ENCODE measurements at places on chromosomes 1 and 21.

DNA sequence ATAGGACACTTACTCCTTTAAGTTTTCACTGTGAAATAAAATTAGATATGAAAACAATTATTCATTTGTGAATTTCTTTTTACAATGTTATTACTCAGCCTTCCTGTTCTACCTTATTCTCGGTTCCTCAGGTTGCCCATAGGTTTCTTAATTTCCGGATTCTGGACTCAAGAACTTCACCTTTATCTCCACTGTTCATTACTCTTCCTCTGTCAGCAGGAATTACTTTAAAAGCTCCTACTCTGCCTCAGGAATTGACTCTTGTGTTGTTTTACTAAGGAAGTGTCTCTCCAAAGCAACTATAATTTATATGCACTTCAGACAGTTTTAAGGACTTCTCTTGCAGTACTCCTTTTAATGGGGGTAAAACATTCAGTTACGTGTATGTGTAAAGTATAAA is 123.8 kb downstream of the OSBPL9 start:
- no peak for DNase-seq

DNA sequence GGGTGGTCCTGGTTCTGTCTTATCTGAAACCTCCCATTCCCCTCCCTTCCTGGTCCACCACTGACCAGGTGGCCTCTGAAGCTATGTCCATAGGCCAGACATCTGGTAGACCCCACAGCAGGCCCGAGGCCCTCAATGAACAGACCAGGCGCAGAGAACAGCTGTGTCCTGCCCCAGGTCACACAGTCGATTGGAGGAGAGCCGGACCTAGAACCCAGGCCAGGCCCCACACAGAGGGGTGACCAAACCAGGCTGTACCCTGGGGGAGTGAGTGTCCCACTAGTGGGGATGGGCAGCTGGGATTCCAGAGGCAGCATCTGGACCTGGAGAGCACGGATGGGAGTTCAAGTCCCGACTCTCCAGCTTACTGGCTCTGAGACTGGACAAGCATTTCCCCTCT is 29.2 kb downstream of the RNU1-1 start:
- DNase-seq, result no peak

DNA sequence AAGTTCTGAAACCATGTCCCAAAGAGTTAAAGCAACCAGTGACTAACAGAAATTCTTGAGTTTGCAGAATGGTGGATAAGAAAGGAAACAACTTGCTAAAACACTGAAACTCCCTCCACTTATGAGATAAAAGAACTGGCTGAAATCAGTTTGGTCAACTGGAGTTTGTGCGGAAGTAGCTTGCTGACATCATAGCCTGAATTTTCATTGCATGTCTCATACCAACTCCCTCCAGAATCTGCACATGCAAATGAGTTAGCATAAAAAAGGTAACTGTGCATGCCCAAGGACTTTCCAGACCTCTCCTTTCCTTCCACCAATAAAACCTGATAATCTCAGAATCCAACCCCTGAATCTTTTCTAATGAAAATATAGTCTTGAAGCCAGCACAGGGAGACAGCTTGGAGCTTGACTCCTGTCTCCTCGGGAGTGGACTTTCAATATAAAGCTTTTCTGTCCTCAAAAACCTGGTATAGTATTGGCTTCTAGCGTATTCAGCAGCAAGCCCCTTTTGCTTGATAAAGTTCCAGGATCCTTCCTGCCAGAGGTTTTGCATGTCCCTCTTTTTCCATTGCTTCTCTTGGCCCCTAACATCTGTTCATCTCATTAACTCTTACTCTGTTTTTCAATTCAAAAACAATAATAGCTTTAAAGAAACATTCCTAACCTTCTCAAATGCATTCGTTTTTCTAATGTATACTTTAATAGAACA is 785.8 kb upstream of the ADGRL4 start:
- no peak for DNase-seq

- DNase-seq, result no peak
Measured at GRCh38 chr1:52346653-52347052, 19.4 kb downstream of the CC2D1B start.

DNA sequence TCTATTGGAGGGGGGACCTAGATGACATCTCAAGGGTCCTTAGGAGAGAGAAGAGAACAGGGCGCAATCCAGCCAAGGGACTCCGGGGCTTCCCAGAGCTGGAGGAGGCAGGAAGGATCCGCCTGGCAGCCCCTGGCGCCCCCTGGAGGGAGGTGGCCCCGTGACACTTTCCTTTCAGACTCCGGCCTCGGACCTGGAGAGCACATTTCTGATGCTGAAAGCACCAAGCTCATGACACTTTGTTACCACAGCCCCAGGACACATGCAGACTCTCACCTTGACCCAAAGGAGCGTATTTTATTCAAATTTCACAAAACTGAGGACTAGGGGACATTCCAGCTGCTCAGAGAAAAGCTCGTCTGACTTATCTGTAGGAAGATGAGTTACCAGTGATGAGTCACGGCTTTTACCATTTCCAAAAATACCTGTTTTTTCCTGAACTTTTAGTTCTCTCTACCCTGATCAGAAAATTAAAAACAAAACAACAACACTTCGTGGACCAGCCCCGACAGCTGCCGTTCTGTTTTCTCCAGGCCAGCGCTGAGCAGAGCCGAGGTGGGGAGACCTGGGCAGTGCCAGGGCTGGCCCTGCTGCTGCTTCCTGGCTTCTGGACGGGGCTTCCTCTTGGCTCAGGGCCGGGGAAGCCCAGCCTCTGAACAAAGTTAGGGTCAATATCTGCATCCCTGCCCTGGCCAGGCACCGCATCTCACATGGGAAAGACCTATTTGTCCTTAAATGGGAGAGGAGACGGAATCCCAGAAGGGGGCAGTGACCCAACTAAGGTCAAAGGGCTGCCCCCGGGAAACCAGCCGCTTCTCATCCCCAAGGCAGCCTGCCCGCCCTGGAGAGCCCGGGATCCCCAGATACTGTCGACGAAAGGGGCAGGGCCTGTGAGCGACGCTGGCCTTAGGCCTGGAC is 21.6 kb upstream of the POFUT2 start:
- no peak for DNase-seq

DNA sequence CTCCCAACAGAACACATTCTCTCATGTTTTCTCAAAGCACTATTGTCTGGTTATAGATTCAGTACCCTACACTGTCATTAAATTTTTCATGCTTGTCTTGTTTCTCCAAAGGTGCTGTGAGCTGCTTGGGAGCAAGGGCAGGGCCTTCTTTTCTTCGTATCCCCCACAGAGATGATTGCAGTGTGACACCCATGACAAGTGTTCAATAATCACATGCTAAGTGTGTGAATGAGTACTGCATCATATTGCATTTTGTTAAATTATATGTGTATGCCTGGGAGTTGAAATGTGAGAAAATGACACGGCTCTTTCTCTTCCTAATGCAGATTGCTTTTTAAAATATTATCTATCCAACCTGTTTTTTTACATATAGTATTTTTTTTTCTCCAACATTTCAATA is 57.3 kb upstream of the MAGI3 start:
- DNase-seq, result no peak

- no peak for DNase-seq
Measured at GRCh38 chr1:233485385-233485784, 128.5 kb upstream of the KCNK1 start.

DNA sequence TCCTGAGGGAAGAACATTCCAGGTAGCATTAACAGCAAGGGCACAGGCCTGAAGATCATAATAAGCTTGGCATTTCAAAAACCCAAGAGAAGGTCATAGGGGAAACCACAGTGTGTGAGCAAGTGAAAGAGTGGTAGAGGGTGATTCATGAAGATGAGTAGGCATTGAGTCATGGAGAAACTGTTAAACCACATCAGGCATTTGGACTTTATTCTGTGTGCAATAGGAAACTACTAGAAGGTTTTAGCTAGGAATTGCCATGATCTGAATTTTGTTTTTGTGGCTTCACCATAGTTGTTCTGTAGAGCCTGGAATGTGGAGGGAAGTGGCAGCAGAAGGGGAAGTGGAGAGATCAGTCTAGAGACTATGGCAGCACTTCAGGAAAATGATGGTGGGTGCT is 359.0 kb upstream of the PTBP2 start:
- DNase-seq, result no peak

- no peak for DNase-seq
Measured at GRCh38 chr1:234953655-234954405, 174.8 kb downstream of the TOMM20 start.

DNA sequence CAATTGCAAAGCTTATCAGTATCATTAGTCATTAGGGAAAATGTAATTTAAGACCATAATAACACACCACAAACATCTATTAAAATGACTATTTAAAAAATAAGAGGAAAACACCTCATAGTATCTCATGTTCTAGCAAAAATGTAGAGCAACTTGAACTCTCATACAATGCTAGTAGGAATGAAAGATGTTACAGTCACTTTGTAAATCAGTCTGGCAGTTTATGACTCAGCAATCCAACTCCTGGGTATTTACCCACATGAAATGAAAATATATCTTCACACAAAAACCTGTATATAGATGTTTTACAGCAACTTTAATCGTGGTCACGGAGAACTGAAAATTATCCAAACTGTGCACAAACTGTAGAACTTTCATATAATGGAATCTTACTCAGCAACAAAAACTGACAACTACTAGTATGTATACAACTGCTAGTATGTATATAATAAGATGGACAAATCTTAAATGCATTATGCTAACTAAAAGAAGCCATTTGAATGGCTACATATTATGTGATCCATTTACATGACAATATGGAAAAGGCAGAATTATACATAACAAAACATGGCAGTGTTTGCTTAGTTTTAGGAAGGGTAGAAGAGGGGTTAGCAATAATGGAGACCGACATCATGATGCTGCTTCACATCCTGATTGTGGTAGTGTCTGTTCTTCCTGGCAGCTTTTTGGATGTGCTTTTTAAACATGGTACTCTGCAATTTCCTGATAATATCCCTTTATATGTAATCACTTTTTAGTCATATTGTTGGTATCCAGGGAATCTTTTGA is 267.0 kb downstream of the KCTD3 start:
- no peak for DNase-seq

GRCh38 chr1:184390889-184391288 is 4.1 kb downstream of the C1orf21 start:
- no peak for DNase-seq

- no peak for DNase-seq
Measured at GRCh38 chr1:2380816-2381591, 10.3 kb downstream of the MORN1 start.

DNA sequence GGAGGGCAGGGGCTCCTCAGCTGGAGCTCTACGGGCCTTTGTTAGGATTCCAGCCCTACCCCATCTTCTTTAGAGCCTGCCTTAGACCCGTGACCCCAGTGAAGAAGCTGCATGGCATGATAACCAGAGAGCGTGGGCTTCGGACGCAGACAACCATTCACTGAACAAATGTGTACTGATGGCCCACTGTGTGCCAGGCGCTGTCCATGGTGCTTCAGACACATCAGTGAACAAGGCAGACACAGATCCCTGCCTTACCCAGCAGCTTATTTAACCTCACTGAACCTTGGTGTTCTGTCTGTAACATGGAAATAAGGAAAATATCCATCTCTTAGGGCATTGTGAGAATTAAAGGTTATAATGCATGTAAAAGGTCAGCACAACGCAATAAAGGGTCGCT is 9.5 kb downstream of the CHIT1 start:
- DNase-seq, result no peak

DNA sequence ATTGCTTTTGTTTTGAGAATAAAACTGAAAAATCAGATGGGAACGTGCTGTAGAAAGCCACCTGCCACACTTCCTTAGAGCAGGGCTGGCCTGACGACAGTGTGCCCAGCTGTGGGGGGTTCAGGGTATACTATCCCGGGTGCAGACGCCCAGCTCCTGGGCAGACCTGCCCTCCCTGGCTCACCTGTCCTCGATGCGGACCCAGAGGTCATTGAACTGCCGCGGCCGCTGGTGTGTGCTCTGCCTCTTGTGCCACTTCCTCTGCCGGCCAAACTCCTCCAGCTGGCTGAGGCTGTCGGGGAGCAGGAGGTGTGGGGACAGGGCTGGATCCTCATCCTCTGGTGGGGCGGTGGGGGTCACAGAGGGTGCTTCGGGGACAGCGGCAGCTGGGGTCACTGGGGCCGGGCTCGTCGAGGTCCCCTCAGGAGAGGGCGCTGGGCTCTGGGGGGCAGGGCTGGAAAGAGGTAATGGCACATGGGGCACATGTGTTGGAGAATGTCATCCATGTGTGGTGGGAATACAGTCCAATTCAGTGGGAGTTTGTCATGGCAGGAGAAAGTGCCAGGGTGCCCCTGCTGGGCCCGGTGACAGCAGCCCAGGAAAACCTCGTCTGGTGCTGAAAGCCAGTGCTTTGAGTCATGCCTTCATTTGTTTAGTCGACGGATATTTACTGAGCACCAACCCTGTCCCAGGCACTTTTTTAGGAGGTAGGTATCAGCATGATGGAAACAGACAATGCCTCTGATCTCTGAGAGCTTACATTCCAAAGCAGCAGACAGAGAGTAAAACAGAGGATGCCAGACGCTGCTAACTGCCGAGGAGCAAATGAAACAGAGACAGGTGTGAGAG is 222.0 kb downstream of the TRABD2B start:
- DNase-seq, result no peak

- DNase-seq, result no peak
Measured at GRCh38 chr1:223872308-223872901, 26.7 kb upstream of the TP53BP2 start.

DNA sequence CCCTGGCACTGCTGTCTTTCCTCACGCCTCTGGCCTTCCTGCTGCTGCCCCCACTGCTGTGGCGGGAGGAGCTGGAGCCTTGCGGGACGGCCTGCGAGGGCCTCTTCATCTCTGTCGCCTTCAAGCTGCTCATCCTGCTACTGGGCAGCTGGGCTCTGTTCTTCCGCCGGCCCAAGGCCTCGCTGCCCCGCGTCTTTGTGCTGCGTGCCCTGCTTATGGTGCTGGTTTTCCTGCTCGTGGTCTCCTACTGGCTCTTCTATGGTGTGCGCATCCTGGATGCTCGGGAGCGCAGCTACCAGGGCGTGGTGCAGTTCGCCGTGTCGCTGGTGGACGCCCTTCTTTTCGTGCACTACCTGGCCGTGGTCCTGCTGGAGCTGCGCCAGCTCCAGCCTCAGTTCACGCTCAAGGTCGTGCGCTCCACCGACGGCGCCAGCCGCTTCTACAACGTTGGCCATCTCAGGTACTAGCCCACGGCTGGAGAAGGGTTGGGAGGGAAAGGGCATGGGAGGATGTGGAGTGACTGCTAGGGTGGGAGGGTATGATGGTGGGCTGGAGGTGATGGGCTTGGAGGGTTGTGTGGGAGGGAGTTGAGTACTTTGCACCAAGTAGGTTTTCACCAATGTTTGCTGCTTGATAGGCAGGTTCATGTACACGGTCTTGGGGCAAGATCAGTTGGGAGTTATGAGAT is 18.9 kb downstream of the VANGL2 start:
- no peak for DNase-seq

DNA sequence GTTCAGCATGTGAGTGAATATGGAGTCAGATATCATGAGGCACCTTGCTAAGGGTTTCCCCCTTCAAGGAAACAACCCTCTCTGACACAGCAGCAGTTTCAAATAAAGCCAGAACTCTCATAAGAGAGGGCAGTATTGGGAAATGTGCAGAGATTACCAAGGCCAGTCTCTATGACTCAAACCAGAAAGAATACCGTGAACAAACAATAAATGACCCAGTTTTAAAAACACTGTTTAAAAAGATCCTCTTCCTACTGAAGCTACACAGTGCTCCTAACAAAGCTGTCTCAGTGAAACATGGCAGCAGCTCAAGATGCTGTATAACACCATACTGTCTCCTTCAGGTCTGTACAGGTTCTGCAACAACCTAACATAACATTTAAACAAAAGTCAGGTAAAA is 102.6 kb downstream of the KIAA0319L start:
- no peak for DNase-seq

GRCh38 chr1:31084782-31085569 is 19.5 kb upstream of the PUM1 start:
- DNase-seq, result no peak

- no peak for DNase-seq
Measured at GRCh38 chr1:18020021-18020817, 87.4 kb upstream of the IGSF21 start.

- no peak for DNase-seq
Measured at GRCh38 chr21:42525676-42526378, 12.2 kb downstream of the SLC37A1 start.
